HEK293T (cell line): ENCODE measurements at places on chromosomes 4 and X.

DNA sequence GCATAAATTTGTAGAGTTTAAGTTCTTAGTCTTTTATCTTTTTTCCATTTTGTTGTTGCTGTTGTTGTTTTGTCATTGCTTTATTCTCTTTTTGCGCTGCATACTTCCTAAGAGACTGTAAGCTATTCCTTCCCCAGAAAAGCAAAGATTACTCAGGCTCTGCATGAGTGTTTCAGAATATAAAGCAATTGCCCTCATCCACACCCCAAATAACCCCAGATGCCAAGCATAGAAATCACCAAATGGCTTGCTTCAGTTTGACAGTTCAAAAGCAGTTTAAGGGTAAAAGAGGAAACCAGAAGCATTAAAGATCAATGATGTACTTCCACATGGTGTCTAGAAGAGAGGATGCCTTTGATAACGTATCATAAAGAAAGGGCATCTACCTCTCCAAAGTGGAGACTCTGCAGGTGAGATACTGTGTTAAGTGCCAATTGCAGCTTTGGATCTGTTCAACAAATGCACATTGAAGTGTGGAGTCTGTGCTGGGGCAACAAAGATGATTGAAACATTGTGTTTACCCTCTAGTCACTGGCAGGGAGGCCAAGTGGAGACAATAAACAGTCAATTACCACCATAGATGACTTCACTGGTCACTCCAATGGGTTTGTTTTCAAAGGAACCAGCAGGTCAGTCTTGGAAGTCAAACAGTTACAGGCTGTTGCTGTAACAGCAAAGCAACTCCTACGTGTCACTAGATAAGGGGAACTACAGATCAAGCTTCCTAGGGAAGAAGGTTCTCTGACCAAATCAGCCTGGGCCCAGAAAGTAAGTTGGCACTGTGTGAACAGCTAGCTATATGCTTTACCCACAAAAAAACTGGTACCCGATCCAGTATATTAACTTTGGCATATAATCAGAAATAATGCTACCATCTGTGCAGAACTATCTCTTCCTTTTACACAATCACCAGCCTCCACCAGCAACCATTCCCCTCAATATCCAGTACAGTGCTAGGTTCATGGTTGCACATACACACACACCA, 40.6 kb upstream of the IL21 start:
- DNase-seq, result no peak

DNA sequence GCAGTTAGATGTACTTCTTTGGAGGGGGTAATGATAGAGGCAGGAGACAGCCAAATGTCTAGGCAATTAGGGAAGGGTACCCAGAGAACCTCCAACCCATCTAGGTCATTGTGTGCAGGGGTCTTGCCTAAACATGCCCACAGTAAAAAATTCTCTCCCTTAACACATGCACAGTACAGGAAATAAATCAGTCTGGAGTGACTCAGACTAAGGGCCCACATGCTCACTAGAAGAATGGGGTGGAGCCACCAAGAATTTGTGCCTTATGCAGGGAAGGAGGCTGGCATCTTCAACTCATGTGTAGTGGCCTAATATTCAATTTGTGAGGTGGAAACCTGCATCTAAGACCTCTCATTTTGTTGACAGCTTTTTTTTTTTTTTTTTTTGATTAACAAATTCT, 945.3 kb upstream of the GRIA3 start:
- DNase-seq, result no peak

DNA sequence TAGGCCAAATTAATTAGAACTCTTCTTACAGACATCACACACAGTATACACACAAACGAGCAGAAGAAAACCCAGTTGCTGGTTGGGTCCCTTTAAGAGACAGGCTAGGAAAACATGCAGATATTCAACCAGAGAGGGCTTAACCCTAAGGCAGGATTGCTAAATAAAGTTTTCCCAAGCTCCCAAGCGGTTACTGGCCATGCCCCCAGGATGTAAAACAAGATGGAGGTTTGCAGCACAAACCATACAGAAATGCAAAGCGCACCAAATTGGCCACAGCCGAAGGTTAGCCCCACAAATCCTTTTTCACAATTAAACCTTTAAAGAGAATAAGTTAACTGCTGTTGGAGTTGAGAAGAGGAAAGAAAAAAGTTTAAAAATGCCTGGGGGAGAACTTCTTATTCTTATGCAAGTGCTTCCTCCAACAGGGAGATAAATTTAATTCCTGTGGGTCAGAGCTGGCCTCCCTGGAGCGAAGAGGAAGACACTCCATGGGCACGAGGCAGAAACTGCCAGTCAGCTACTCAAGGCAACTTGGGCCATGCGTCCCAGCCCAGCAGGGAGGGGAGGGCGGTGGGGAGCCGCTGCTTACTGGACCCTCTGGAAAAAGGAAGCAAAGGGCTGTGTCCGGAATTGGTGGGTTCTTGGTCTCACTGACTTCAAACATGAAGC, 167.6 kb upstream of the ARSJ start:
- DNase-seq, result no peak

DNA sequence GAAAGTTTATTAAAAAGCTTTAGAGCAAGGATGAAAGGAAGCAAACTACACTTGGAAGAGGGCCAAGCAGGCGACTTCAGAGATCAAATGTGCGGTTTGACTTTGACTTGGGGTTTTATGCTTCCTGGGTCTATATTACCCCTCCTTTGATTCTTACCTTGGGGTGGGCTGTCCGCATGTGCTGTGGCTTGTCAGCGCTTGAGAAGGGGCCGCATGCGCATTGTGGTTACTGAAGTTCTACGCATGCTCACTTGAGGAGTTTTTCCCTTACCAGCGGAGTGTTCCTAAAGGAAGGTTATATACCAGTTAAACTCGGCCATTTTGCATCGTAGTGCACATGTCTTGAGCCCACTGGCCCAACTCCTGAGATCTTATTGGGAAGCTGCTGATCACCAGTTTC, 9.9 kb downstream of the ZNF157 start:
- no peak for DNase-seq

DNA sequence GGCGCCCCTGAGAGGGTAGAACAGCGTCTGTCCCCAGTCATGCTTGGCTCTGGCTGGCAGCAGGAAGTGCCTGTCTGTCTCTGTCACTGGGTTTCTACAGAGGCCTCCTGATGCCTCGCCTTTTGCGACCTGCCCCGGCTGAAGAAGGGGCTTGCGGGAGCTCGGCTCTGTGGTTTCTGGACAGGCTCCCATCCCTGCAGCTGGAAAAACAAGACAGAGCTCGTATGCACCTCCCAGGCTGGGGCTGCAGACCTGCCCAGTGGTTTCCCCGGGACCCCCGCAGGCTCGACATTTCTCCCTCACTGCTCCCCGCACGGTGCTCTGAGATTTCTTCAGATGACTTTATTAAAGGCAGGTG, 57.0 kb upstream of the SORCS2 start:
- no peak for DNase-seq

DNA sequence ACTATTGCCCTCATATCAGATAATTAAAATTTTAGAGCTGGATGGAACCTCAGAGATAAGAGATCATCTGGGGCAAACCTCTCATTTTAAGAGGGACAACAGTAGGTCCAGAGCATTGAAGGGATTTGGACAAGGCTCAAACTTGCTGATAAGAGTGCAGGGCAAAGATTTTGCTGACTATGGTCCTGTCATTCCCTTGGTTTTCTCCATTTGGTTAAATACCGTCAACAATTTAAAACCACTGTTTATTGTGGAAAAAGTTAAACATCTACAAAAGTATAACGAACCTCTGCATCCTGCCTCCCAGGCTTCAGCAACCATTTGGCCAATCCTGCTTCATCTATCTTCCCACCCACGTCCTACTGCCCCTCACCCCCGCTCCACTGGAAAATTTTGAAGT, 10.7 kb upstream of the KIT start:
- no peak for DNase-seq

DNA sequence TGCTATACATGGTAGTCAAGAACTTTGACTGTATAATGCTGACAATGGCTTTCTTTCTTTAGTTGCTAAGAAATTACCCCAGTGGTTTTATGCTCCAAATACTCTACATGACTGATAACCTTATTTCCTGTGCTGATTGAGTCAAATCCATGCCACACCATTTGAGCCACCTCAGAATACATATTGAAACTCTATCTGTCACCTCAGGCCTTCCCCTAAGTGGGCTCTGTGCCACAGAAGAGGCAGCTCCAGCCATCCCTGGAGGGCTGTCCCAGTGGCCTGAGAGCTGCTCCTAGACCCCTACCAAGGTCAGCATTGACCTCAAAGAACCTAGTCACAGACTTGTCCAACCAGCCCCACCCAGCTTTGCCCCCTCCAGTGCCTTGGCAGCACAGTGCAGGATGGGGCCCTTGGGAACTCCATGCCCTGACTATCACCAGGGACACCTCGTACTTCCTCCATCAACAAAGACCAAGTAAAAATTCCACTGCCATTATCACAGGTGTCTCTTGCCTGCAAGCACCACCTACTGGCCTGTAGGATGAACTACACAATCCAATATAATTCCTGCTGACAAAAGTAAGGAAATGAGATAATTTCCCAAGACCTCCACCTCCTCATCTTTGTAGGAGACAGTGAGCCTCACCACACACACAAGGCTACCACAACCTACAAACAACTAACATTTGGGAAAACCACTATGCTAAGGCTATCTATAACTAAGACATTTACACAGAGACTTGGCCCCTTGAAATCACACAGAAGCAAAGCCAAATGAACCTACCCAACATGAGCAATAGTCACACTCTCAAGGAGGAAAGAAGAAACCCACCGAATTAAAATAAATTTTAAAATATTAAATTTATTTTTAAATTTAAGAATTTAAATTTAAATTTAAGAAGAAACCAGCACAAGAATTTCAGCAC, 239.9 kb downstream of the NKX6-1 start:
- peak; percentile 18 for DNase-seq

DNA sequence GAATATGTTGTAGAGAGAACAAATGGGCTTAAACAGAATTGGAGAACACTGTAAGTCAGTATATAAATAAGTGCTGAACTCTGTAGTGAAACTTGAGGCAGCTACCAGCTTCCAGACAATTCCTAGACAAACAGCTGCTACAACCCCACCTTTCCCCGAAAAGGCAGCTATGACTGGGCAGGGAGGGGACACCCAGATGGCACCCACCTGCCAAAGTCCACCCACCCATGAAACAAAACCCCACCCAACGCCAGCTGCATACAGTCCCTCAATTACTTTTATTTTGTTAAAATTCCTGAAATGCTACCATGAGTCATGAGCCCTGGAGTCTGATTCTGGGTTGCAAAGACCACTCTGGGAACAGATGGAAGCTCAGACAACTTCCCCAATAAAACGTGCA, 24.4 kb downstream of the RELL1 start:
- no peak for DNase-seq

GRCh38 chrX:13081395-13082205, 37.2 kb upstream of the FAM9C start:
- no peak for DNase-seq

DNA sequence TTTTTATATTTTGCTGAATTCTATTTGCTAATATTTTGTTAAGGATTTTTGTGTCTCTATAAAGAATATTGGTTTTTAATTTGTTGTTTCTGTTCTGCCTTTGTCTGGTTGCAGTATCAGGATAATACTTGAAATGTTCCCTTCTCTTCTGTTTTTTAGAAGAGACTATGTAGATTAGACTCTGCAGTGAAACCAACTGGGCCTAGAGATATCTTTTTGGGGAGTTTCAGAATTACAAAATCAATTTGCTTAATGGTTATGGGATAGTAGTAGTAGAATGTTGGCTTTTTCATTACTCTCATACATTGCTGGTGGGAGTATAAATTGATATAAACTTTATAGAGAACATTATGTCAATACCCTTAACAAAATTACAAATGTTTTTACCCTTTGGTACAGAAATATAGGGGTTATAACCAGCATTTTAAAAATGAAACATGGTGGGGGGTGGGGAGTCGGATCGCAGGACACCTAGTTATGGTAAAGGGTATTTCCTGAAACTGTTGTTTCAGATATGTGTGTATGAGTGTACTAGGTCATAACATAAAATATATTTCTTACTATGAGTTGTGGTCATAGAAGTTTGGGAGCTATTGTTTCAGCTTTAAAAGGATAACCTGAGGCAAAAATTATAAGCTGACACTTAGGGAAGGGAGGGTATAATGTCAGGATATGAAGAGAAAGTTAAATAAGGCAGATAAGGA, 29.0 kb downstream of the CLOCK start:
- DNase-seq, result no peak

GRCh38 chr4:83080561-83080960, 34.0 kb downstream of the PLAC8 start:
- no peak for DNase-seq
